ENCODE measurements at places on chromosomes 1 and 21. TPM values are rescaled to one million over a fixed set of nuclear protein-coding genes. Genes with fewer than 3 reads are reported as not detected.

Gene FAM151A
- polyA plus RNA-seq = 0.07 TPM

Gene FASLG
- polyA plus RNA-seq = 0.04 TPM

Gene TTC34
- 0.01 TPM for polyA plus RNA-seq

DNA sequence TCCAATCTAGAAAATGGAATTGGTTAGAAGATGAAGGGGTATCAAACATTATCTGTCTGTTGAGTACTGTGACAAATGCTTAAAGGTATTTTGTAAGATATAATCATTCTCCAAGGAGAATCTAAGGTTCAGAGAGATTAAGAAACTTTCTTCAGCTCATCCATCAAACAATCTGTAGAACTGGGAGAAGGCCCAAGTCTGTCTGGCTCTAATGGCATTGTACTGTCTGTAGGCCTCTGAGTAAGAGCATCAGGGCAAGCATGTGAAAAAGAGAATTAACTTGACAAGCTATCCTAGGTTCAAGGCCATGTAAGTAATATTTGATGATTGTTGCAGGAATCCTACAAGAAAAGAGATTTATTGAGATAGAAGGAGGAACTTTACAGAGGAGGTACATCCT lies 5.3 kb upstream of the FGGY start:
- DNase-seq = no peak
- H3K4me3 ChIP-seq = no peak overlapping the region

- H3K4me1 ChIP-seq = no peaks in the 10 kb centered on the region
- no peaks in the 10 kb centered on the region for H3K36me3 ChIP-seq
- H3K27ac ChIP-seq = no peak overlapping the region
- no peak overlapping the region for H3K4me3 ChIP-seq
These were observed 186.9 kb upstream of the ADGRL4 start for GRCh38 chr1:79193211-79194079.

- peaks cover 5% of the 10 kb centered on the region for H3K4me1 ChIP-seq
- H3K36me3 ChIP-seq = no peaks in the 10 kb centered on the region
- no peak overlapping the region for H3K27ac ChIP-seq
- H3K27me3 ChIP-seq = no peaks in the 10 kb centered on the region
- no peak for DNase-seq
These were observed 101.5 kb downstream of the ATP1B1 start for GRCh38 chr1:169207797-169208520.

- H3K27ac ChIP-seq = peak overlapping the region; percentile 63
- H3K4me1 ChIP-seq = peaks cover 18% of the 10 kb centered on the region
- H3K27me3 ChIP-seq = no peaks in the 10 kb centered on the region
- DNase-seq = no peak
These were observed 271.3 kb downstream of the NPHP4 start for GRCh38 chr1:5720936-5721335.

DNA sequence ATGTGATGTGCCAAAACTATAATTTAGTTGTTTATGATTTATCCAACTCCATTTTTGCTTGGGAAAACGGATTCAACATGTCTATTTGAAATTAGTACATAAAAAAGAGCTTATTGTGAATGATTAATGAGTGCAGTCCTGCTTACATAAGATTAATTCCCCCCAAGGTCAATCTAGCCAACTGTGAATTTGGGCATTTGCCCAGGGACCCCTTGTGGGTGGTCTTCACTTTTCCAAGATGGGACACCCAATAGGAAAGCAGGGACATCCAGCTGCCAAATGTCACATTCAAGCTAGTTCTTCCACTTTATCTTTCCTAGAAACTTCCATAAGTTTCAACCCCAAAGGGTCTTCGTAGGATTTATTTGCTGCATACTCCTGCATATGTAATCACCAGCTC lies 362.4 kb upstream of the PKN2 start:
- no peak overlapping the region for H3K27ac ChIP-seq
- no peak for DNase-seq
- H3K27me3 ChIP-seq = no peaks in the 10 kb centered on the region

DNA sequence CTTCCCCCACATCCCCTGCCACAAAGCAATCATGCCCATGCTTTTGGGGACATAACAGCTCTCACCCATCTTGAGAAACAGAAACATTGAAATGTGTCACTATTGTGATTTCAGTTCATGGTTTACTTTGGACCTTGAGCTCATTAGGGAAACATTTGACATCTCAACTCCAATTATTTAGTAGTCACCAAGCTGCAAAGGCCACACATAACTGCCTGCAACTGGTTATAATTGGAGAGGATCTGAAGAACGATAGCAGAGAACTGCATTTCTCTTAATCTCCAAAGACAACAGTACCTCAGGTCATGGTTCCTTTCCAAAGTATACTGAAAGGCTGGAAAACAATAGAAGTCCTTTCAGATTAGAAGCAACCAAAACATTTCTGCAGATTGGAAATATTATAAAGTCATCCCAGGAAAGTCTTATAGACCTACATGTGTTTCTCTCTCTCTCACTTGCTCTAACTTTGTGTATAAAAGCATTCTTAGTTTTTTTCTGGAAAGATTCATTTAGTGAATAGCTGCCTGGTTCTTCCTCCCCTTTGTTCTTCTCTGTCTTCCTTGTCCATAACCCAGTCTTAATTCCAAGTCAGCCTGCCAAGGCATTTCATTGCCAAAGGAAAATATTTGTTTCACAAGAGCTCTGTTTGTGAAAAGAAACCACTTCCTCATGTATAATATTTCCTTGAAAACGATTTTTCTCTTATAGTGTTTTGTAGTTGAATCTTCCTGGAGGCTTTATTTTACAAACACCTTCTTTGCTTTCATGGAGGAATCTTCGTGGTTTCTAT lies 426.8 kb downstream of the ADGRL2 start:
- no peak overlapping the region for H3K4me3 ChIP-seq
- peaks cover 29% of the 10 kb centered on the region for H3K4me1 ChIP-seq
- DNase-seq = no peak
- no peaks in the 10 kb centered on the region for H3K27me3 ChIP-seq
- no peak overlapping the region for H3K27ac ChIP-seq

DNA sequence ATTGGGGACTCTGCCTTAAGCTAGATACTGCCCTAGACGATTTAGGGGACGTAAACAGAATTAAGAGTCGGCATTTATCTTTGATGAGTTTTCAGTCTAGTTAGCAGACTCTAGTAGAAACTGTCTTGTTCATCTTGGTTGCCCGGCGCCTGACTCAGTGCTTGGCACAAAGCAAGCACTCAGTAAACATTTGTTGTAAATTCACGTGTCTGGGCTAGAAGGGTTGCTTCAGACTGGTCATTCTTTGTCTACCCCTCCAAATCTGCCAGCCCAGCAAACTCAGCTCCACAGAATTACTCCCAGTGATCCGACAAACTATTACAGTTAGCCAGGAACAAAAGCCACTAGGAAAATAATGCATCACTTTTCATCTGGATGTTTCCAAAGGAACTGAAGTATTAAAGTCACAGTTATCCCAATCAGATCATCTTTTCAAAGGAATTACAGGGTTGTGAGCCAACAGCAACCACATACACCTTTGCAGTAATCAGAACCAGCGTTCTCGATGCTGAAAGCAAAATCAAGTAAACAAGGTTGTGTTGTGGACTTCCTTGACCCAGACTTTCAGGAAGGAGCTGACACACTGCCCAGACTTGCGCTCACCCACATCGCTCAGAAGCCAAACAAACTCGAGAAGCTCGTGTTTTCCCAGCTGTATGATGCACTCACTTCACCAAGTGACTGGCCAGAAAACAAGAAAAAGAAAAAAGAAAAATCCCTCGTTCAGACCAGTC lies 66.5 kb upstream of the GADD45A start:
- no peaks in the 10 kb centered on the region for H3K36me3 ChIP-seq
- H3K4me1 ChIP-seq = peaks cover 4% of the 10 kb centered on the region
- H3K4me3 ChIP-seq = no peak overlapping the region
- DNase-seq = no peak
- H3K27ac ChIP-seq = no peak overlapping the region

GRCh38 chr1:22955146-22955545 lies 17.5 kb downstream of the LACTBL1 start:
- no peak overlapping the region for H3K27ac ChIP-seq
- no peak overlapping the region for H3K4me3 ChIP-seq
- no peaks in the 10 kb centered on the region for H3K36me3 ChIP-seq
- no peaks in the 10 kb centered on the region for H3K4me1 ChIP-seq
- H3K27me3 ChIP-seq = peaks cover 33% of the 10 kb centered on the region

DNA sequence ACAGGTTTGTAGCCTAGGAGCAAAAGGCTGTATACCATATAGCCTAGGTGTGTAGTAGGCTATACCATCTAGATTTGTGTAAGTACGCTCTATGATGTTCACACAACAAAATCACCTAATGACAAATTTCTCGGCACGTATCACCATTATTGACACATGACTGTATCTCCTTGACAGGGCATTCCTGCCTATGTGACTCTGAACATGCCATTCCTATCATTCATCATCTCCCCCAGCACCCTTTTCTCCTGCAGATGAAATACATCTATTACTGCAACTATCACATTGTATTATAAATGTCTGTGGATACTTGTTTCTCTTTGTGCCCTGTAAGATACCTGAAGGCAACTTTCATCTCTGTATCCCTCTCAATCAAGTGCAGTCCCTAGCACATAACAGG lies 29.9 kb downstream of the TP53BP2 start:
- H3K27me3 ChIP-seq = no peaks in the 10 kb centered on the region
- H3K4me3 ChIP-seq = no peak overlapping the region
- peaks cover 10% of the 10 kb centered on the region for H3K36me3 ChIP-seq
- DNase-seq = peak; percentile 26
- peaks cover 7% of the 10 kb centered on the region for H3K4me1 ChIP-seq
- no peak overlapping the region for H3K27ac ChIP-seq

DNA sequence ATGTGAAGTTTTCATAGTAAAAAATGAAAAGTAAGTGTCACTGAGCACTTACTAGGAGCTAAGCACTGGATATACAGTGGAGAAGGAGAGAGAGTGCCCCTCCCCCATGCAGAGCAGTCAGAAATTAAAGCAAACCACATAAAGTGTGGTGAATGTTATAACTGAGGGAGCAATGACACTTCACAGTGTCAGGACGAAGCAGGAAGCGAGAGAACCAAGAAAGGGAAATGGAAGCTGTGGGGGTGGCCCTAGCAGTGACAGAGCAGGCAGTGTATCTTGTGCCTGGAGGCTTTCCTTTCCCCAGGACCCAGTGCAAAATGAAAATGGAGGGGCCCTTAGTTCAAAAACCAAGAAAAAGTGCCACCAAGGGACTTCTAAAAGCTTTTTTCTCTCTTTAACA lies 21.5 kb upstream of the RCAN3 start:
- H3K4me1 ChIP-seq = no peaks in the 10 kb centered on the region
- DNase-seq = no peak
- H3K27ac ChIP-seq = no peak overlapping the region
- no peaks in the 10 kb centered on the region for H3K27me3 ChIP-seq
- no peak overlapping the region for H3K4me3 ChIP-seq

DNA sequence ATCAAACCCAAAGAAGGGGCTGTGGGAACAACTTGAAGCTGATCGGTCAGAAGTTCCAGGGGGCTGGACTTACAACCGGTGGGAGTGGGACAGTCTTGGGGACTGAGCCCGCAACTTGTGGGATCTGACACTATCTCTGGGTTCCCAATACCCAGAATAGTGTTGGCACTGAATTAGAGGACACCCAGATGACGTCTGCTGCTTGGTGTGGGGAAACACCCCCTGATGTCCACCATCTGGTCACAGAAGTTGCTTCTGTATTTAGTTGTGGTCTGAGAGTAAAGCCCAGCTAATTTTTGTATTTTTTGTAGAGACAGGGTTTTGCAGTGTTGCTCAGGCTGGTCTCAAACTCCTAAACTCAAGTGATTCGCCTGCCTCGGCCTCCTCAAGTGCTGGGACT lies 28.8 kb downstream of the SERBP1 start:
- no peaks in the 10 kb centered on the region for H3K27me3 ChIP-seq
- H3K27ac ChIP-seq = no peak overlapping the region

DNA sequence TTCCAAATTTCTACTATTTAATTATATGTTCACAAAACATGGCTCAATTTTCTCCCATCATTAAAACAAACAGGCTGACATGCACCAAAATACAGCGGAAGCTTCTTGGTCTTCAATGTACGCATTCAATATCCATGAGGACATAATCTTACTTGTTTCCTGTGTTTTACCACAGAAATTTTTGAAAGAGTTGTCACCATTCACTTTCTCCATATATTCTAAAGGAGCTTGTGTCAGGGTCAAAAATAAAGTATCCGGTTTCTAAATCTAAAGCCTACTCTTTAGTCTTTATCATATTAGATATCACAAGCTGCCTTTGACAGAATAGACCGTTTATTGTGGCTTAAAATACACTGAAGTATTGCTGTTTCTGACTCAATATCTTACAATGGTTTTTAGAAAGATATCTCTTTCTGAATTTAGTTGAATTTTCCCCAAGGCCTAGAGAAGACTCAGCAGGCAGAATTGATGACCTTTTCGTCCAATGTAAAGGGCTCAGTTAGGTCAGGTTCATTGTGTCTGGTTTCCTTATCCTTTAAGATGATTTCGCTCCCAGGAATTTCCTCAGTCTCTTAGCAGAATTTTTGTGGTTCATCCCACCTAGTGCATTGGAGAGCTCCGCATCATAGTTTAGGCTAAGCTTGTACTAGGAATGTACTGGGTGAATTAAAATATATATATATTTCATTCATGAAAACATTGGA lies 717.2 kb downstream of the NCAM2 start:
- H3K4me1 ChIP-seq = no peaks in the 10 kb centered on the region
- H3K27me3 ChIP-seq = no peaks in the 10 kb centered on the region
- DNase-seq = no peak

- no peak overlapping the region for H3K27ac ChIP-seq
- no peaks in the 10 kb centered on the region for H3K27me3 ChIP-seq
- H3K36me3 ChIP-seq = no peaks in the 10 kb centered on the region
These were observed 114.0 kb upstream of the ZNF644 start for GRCh38 chr1:91135799-91136198.

All from keratinocyte (primary cell).